ENCODE measurements at places on chromosomes 6 and 20.

DNA sequence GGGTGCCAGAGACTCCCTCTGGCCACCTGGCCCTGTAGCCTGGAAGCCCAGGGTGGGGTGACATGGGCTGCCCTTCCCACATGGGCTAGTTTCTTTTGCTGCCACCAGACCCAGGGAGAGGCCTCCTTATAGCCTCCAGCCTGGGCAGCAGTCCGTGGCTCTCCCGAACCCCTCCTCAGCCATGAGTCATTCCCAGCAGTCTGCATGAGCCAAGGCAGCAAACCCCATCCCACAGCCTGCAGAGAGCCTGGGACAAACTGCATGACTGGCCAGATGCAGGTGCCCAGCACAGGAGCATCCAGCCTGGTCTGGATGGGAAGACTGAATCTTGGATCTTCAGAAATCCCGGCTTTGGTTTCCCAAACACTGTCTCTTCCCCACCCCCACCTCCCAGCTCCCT, 75.7 kb downstream of the MRPL14 start:
- DNase-seq, result no peak

GRCh38 chr20:62117362-62117646, 5.0 kb upstream of the LSM14B start:
- no peak for DNase-seq

GRCh38 chr6:91161246-91161645, 574.4 kb upstream of the MAP3K7 start:
- no peak for DNase-seq

DNA sequence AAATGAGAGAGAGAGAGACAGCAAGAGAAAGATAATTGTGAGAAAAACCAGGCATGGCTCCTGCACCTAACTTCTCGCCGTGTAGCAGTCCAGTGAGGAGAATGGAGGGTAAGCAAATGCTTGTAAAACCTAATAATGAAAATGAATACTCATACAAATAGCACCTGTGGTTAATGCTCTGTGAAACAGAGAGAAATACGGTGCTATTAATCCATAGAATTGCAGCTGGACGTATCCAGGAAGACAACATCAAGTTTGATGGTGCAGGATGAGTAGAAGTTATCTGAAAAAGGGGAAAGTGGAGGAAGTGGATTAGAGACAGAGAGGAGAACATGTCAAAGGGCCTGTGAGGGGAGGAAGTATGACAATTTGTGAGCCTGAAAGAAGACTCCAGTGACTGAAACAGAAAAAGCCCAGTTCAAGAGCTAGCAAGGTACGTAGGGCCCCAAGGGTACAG, 89.4 kb upstream of the PAK5 start:
- DNase-seq, result no peak

GRCh38 chr6:74277777-74278186, 581.8 kb downstream of the CD109 start:
- DNase-seq, result no peak

- DNase-seq, result no peak
These were observed 25.0 kb downstream of the KCNK15 start for GRCh38 chr20:44770484-44771171.

- no peak for DNase-seq
These were observed 124.1 kb downstream of the RNF144B start for GRCh38 chr6:18511211-18511610.

DNA sequence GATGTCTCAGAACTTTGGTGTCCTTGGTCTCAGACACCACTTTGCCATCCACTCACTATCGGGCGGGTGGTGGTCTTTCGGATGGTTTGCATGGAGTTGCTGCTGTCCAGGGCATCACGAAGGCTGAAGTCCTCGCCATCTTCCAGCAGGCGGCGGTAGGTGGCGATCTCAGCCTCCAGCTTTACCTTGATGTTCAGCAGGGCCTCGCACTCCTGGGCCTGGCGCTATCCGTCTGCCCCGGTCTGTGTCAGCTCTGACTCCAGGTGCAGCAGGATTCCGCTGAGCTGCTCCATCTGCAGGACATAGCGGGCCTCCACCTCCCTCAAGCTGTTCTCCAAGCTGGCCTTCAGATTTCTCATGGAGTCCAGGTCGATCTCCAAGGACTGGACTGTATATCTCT, 36.0 kb downstream of the ZNF311 start:
- DNase-seq, result no peak

- DNase-seq, result no peak
These were observed 64.8 kb downstream of the CARMIL1 start for GRCh38 chr6:25343984-25344383.

DNA sequence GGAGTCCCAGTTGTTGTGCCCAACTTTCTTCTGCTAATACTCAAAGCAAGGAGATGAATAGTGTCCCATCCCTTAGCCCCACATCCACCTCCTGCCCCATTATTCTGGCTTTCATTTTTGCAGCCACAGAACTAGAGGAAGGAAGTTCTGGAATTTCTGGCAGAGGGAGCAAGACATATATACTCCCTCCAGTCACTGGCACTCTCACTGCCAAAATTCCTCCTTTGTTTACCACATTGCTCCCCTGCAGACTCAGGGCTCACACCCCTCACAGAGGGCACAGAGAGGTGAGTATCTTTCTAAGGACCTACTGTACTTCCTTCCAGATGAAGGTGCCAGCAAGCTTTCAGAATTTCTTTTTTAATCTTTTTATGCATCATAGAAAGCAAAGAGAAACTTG, 168.0 kb upstream of the ID4 start:
- no peak for DNase-seq

Data from activated naive CD4-positive, alpha-beta T cell treated with anti-CD3 and anti-CD28 coated beads, Interleukin-2, amount 50 U/mL, for 16 hours (primary cell).